HuH-7 (cell line): ENCODE measurements at places on chromosomes 5 and 9.

- DNase-seq, result no peak
Measured at GRCh38 chr5:133882389-133882695, 86.1 kb downstream of the C5orf15 start.

- DNase-seq, result no peak
Measured at GRCh38 chr9:137984520-137985257, 107.1 kb downstream of the CACNA1B start.

- no peak for DNase-seq
Measured at GRCh38 chr9:110452227-110452801, 114.7 kb upstream of the TXNDC8 start.

DNA sequence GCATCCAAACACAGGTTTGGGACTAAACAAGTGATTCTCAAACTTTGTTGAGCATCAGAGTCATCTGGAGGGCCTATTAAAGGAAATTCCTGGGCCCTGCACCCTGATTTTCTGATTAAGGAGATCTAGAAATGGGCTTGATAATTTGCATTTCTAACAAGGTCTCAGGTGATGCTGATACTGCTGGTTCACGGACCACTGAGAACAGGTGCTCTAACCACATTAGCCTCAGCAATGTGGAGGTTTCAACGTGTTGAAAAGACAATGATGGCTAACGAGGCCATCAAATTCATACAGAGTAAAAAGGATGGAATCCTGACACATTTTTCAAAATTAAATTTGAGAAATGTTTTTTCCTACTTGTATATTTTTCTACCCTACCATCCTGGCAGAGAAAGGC, 172.1 kb downstream of the TSSK1B start:
- no peak for DNase-seq

DNA sequence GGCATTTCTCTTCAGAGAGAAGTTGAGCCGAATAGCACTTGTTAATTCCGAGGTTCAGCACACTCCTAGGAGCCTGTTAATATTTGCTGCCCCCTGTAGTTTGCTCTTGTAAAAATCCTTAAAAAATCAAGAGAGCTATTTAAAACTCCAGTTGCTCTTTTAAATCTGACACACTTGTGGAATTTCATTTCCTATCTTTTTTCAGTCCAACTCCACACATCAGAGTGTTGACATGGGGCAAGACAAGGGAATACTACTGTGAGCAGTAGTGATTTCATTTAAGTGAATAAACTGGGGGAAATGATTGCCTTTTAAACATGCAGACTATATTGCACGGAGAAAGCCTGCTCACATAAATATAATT, 1096.3 kb upstream of the DMAC1 start:
- peak; percentile 6 for DNase-seq

DNA sequence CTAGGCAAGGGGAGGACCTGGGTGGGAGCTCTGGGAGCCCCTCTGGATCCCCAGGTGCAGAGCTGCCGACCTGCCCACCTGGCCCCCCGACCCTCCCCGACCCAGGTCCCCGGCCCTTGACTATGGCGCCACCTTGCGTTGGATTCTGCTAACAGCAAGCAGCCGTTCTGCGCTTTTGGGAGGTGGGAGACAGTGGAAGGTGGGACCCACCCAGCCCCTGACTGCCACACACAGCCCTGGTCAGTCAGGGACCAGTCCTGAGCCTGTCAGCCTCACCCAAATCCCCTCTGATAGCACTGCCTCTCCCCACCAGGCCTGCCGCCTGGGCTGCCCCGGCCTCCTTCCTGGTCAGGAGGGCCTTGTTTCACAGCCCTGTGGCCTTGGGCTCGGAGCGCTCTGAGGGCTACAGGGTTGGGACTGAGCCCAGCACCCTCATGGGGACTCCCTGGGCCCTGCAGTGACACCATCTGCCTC, 77.9 kb downstream of the HMCN2 start:
- DNase-seq, result peak; percentile 73

DNA sequence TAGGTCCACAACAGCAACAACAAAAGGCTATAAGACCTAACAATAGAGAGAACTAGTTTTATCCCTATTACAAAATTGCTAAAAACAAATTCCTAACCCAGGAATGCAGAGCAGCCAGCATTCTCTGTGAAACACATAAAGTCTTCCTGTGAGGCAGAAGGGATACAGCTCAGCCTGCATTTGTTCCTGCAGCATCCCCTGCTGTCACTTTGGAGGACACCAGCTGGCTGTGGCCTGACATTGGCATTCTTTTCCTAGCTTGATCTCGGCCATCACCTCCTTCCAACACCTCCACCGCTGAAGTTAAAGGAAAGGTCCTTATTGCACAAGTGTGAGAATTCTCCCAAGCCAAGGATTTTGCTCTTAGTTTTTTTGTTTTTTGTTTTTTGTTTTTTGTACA, 186.1 kb downstream of the SNCAIP start:
- DNase-seq, result peak; percentile 39

DNA sequence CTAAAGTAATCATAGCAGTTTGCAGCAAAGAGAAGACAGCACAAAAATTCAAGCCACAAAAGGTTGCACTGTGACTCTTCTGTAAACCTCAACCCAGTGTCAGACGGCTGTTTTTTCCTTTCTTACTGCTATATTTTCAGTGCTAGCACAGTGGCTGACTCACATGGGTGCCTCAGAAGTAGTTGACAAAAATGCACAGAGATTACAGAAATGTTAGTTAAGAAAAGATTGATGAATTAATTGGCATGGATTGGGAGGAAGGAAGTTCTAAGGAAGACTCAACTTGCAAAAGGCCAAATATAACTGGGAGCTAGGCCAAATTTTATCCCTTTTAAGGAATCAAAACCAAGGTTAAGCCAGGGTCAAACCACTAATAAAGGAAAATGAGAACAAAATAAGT, 43.7 kb upstream of the ITGA1 start:
- no peak for DNase-seq

DNA sequence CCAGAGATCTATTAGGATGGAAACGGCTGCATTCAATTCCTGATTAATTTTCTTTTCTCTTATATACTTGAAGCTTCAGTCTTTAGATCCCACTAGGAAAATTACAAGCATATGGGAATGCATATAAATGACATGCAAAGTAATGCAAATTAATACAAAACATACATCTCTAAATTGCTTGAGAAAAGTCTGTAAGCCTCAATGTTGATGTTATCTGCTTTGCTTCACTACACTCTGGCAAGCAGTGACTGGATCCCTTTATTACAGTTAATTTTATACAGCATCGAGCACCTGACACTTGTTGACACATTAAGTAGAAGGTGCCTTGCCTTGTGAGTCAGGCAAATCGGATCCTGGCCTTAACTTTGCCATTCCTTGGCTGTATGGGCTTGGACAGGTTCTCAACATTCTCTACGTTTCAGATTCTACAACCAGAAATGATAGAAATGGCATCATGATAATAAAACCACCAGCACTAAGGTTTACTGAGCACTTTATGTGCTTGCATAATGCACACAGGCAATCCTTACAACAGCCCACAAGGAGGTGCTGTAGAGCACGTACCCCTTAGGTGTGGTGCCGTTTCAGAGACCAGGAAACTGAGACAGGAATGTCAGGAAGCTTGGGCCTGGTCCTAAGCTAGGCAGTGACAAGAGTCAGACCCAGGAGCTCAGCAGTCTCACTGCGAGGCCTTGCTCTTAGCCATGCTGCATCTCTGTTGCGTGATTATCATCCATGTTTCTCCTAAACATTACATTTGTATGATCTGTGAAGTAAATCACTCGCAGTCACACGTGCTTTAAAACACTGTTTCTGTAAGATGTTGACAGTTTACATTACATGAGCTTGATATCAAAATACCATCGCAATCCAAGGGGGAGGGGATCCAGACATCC, 2.7 kb downstream of the GCNT4 start:
- DNase-seq, result peak; percentile 58

DNA sequence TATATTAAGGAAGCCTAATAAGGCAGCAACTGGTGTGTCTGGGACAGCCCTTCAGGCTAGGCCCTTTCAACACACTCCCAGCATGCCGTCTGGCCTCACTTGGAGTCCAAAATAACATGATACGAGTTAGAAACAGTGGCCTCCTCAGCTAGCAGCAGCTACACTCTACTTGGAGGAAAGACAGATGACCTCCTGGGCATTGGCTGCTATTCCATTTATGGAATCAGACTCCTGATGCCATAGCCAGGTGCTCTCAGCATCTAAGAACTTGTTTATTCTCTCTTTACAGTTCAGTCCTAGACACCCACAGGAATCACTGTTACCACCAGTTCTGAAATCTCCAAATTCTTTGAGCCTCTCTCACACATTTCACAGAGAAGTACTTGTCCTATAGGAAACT, 31.8 kb downstream of the RUSC2 start:
- no peak for DNase-seq

- no peak for DNase-seq
Measured at GRCh38 chr9:114096866-114097612, 2.1 kb downstream of the KIF12 start.

- DNase-seq, result no peak
Measured at GRCh38 chr5:178250263-178250662, 17.7 kb upstream of the PHYKPL start.

DNA sequence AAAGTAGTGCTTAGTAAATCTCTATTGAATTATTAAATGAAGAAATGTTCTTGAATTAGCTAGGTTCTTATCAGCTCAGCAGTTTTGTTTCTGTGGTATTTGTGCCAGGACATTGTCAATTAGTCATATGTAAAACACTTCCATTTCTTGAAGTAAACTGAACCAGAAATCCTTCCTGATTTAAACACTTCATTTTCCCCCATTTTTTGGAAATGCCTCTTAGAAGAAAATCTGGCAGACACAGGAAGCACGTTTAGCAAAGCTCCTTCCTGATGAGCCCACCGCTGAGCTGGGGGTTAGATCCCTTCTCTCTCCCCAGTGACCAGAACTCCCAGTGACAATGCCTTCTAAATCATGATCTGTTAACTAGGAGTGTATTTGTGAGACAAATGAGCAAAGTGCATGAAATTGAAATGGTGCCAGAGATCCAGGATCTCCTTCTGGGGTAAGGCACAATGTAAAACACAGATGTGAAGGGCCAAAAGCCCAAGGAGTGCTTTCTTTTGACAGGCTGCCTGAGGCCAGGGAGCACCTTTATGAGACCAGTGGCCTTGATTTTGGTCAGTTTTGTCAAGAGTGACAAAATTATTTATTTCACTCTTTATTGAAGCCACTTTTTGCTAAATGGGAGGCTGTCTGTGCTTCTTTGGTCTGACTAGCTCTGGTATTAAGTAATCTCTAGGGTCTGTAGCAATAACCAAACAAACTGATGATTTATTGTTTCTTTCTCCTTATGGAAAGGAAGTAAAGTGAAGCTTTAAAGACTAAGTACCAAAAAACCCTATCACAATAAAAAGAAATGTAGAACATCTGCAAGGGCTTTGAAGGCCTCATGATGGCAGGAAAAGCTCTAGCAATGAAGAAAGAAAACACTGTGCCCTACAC, 25.5 kb upstream of the RUSC2 start:
- DNase-seq, result no peak

DNA sequence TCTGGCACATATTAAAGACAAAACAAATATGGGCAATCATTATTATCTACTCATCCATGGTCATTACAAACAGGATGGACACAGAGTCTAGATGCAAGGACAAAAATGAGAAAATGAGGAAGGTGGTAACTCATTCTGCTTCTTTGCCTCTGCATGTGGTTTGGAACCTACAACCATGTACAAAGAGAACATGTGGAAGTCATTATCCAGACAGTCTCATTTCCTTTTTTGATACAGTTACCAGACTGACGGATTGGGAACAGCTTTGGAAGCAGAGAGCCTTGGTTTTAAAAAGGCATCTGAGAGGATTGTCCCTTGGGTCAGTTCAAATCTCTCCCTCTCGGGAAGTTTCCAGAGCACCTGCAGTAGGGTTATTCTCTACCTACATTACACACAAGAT, 433.4 kb upstream of the TNC start:
- no peak for DNase-seq

GRCh38 chr9:4839470-4839912, 46.7 kb downstream of the RCL1 start:
- DNase-seq, result peak; percentile 32

DNA sequence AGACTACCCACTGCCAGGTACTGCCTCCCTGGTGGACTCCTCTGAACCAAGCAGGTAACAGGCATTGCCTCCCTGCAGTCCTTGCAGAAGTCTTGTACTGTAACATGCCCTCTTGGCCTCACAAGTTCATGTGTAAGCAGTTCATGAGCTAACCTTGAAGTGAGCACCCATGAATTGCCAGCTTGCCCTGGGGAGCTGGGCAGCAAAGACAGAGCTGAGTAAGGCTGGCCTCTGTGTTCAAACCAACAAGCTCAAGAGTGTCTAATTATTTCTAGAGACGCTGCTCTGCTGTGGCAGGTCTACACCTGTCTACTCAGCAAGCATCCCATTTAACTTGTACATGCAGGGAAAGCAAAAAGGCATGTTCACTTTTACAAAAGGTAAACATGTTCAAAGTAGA, 113.5 kb downstream of the FEM1C start:
- DNase-seq, result no peak

GRCh38 chr9:112091810-112092209, 83.3 kb downstream of the SUSD1 start:
- DNase-seq, result no peak

- DNase-seq, result no peak
Measured at GRCh38 chr9:87301371-87301770, 196.3 kb upstream of the DAPK1 start.

GRCh38 chr5:32394981-32395380, 49.6 kb downstream of the ZFR start:
- no peak for DNase-seq

DNA sequence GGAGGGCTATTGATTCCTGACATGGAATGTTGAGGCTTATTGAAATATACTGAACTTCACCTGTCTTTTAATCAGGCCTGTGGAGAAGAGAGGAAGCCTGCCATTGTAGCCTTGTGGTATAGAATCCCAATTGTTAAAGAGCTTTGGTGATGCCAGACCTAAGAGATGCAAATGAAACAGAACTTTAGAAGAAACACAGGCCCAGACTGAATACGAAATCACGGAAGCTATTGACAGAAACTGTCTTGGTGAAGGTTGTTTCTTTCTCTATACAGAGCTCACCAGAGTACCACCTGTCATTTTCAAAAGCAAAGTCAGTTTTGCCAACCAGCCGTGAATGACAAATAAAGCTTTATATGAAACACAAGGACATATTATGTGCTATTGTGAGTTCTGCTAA, 660.3 kb downstream of the ISL1 start:
- DNase-seq, result no peak

- no peak for DNase-seq
Measured at GRCh38 chr9:98521141-98521540, 187.6 kb downstream of the GABBR2 start.

GRCh38 chr9:92163276-92163675, 48.1 kb upstream of the SPTLC1 start:
- DNase-seq, result no peak

- no peak for DNase-seq
Measured at GRCh38 chr5:179914032-179914755, 6.5 kb upstream of the TBC1D9B start.

DNA sequence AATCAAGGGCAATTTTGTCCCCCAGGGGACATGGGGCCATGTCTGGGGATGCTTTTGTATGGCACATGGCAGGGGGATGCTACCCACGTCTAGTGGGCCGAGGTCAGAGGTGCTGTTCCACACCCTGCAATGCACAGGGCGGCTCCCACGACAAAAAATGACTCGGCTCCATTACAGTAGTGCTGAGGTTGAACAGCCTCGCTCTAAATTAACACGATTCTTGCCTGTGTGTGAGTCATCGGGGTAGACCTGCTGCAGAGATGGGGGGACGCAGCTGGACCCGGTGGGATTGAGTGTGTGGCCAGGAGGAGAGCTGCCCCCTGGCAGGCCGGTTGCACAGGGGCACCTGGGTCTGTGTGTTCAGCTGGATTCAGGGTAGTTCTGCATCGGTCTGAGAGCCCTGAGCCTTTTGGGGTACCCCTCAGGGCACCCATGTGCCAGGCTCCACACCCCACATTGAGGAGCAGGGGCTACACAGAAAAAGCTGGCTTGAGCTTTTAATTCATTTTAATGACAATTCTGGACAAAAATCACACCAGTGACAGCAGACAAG, 20.0 kb upstream of the COL5A1 start:
- no peak for DNase-seq
